ENCODE measurements at places on chromosomes 1 and 21.

GRCh38 chr1:227945891-227946623, 1.7 kb downstream of the WNT9A start:
- no peak for DNase-seq

DNA sequence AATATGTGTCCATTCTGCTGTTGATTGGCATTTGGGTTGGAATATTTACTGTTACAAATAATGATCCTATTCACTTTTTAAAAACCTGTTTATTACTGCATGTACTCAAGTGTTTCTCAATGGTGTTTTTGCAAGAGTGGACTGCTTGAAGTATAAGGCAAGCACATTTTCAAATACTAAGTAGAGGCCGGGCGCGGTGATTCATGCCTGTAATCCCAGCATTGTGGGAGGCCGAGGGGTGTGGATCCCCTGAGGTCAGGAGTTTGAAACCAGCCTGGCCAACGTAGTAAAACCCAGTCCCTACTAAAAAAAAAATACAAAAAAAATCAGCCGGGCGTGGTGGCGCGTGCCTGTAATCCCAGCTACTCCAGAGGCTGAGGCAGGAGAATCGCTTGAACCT, 276.9 kb upstream of the ADGRL4 start:
- DNase-seq = no peak

DNA sequence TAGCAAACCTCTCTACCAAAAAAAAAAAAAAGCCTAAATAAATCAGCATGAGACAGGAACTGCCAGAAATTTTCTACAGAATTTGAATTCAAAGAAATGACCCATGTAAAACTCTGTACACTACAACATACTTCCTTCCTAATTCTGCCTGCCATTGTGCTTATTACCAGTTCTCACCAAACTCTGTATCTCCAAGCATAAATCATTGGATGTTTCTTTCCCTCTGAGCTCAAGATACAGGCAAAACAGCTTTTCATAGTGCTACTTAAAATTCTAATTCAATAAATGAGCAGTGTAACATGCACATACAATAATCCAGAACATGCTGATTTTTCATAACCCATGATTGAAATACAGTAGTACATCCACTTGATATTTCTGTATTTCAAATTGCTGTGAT, 87.0 kb downstream of the EIF4G3 start:
- no peak for DNase-seq

GRCh38 chr1:151144474-151145303, 1.7 kb downstream of the SEMA6C start:
- no peak for DNase-seq

DNA sequence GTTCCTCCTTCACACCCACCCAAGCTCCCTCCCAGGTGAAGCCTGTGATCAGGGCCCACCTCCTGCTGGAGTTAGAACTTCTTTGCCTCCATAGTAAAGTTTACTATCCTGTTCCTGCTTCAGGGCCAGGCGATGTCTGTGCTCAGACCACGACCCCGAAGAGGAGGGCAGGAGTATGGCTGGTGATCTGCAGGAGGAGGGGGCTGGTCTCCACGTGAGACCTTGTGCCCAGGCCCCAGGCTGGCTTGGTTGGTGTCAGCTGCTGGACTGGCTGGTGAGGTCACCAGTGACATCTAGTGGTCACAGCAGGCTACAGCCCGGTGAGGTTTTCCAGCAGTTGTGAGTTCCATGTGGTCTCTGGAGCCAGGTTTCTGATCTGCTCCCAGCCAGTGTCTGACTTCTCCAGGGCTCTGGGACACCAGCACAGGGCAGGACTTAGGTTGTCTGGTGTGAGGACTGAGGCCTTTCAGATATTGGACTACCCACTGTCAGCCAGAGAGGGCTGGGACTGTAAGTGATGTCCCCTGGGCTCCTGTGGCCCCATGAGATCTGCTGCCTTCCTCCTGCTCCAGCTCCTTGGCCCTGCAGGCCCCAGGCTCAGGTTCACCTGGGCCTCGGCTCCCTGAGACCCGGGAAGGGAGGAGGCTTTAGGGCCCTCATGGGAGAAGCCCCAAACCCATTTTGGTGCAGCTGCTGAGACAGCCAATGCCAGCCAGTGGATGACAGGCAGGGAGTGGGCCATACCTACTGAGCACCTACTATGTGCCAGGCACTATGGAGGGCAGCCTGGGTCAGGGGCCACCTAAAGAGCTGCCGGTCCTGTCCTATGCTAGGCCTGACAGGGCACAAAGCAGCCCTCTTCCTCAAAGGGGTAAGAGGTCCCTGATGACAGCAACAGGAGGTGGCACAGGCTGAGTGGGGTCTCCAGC, 6.0 kb upstream of the UBL4B start:
- DNase-seq = peak; percentile 46

DNA sequence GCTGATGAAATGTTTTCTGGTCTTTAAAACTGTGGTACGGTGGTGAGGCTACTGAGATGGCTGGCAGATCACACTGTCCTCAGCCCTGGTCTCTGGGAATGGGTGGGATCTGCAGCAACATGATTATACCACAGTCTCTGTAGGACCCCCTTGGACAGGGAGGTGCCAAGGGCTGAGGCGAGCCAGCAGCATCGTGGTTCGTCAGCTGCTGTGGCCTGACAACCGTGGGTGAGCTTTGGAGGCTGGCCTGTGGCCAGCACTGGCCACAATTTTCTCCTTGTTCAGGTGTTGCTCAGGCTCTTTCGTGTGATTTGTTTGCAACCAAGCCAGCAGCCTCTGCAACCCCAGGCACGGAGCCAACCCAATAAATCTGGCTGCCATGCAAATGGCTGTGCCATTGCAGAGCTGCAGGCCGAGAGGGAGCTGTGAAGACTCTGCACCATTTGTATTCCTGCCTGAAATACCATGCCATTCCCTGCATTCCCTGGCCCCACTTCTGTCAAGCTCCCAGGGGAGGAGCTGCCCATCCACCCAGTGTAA, 70.9 kb downstream of the PCP4 start:
- no peak for DNase-seq

GRCh38 chr1:59225594-59226316, 71.1 kb upstream of the FGGY start:
- no peak for DNase-seq

- no peak for DNase-seq
These were observed 85.8 kb upstream of the KCNJ15 start for GRCh38 chr21:38170704-38171682.

- no peak for DNase-seq
These were observed 48.3 kb downstream of the CD46 start for GRCh38 chr1:207799989-207800648.

- no peak for DNase-seq
These were observed 61.7 kb upstream of the DNAJC6 start for GRCh38 chr1:65247419-65248359.

GRCh38 chr1:44289530-44289929, 65.5 kb downstream of the ERI3 start:
- no peak for DNase-seq

DNA sequence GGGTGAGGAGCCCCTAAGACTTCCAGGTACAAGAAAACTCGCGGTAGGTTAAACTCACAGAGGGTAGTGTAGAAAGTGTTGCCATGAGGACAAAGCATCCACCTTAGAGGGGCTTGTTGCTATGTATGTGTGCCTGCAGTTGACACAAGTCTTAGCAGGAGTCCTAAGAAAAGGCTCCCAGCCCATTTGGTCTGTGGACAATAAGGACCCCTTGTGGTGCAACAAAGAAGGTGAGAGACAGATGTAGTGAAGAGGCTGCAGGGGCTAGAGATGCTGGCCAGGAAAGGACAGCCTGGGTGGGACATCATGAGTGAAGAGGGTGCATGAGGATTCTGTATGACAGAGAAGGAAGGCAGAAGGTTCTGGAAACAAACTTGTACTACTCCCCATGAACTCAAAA, 36.3 kb upstream of the IL10 start:
- DNase-seq = no peak

- no peak for DNase-seq
These were observed 21.0 kb upstream of the TDRD10 start for GRCh38 chr1:154481053-154481452.

GRCh38 chr1:226223786-226224244, 351 bp downstream of the MIXL1 start:
- no peak for DNase-seq

- no peak for DNase-seq
These were observed 4.2 kb downstream of the RERE start for GRCh38 chr1:8813016-8813763.

DNA sequence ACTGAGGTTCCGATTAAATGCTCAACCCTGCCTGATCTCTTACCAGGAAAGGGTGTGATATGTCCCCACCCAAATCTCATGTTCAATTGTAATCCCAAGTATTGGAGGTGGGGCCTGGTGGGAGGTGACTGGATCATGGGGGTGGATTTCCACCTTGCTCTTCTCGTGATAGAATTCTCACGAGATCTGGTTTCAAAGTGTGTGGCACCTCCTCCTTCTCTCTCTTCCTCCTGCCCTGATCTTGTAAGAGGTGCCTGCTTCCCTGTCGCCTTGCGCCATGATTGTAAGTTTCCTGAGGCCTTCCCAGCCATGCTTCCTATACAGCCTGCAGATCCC, 34.9 kb downstream of the RSPH1 start:
- no peak for DNase-seq

- DNase-seq = no peak
These were observed 36.6 kb upstream of the NID1 start for GRCh38 chr1:236101233-236102200.

- DNase-seq = no peak
These were observed 104.5 kb downstream of the KCNJ6 start for GRCh38 chr21:37811711-37812110.

- DNase-seq = no peak
These were observed 16.5 kb downstream of the PTCH2 start for GRCh38 chr1:44826375-44827196.

DNA sequence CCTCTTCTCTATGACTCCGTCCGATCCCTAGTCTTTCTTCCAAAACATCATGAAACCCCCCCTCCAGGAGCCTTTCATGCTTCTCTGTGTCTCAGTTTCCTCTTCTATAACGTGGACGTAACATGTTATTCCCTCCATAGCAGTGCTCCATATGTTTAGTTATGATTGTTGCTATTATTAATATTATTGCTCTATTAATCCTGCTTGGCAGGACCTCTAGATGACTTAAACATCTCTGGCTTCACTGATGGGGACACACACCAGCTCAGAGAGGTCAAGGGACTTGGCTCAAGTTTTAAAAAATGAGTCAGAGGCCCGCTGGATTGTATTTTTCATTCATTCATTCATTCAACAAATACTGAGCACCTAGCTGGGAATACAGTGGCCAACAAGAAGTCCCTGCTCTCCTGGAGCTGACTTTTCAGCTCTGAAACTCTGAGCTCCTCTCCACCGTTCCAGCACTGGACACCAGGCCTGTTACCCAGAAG, 404 bp upstream of the CPLANE2 start:
- DNase-seq = no peak

DNA sequence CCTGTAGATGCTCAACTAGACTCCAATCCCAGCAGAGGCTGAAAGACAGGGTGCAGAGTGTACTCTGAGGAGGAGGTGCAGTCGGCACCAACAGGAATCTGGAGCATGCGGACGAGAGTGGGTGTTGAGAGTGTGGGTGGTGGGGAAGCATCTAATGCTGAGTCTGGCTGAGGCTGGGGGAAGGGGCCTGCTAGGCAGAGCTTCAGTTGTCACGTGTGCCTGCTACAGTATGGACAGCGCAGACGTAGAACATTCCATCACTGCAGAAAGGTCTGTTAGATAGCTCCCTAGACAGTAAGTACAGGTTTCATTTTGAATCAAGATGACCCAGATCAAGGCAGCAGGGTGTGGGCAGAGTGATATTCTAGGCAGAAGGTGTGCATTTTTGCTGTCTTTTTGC, 23.1 kb downstream of the SNAP47 start:
- no peak for DNase-seq

- no peak for DNase-seq
These were observed 208.7 kb downstream of the FGGY start for GRCh38 chr1:59505596-59506028.

- DNase-seq = peak; percentile 18
These were observed 28.3 kb downstream of the VANGL2 start for GRCh38 chr1:160428655-160429054.

DNA sequence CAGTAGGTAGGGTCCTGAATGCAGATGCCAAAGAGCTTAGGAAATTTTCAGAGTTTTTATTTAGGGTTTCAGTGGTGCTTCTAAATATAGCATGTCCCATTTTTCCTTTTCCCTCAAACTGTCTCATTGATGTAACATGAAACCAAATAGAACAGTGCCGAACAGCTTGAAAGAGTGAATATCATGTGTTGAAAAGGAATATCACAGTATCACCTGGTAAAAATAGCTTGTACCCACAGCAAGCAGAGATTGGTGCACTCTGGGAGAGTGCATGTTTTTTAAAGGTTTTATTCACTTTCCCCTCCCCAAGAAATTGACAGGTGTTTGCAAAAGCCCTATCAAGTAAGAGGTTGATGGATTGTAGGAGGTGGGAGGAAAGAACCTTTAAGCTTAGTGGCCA, 41.9 kb upstream of the ELAVL4 start:
- DNase-seq = no peak

DNA sequence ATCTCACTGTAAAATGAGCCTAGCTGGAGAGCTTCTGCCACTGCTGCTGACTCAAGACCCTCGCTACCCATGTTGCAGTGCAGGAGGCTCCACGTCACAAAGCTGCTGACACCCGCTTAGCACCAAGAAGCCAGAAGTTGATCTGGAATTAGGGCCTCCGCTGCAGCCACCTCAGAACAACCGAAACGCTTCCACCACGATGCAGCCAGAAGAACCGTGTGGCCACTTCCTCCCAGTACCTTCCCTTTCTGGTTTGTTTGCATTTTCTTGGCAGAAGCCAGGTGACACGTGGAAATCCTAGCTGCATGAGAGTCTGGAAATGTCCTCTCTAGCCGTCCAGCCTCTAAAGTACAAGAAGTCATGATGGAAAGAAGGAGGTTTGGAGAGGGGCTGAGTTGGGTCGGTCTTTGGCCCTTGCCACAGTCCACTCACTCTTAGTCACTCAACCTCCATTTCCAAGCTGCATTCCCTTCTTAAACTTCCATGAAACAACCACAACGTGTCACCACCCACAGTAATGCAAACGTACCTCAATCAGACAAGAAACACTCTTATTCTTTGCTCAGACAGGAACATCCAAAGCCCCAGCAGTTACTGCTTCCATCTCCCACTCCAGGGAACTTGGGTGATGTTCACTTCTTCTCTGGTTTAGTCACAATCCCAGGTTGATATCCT, 10.0 kb upstream of the CDA start:
- no peak for DNase-seq

DNA sequence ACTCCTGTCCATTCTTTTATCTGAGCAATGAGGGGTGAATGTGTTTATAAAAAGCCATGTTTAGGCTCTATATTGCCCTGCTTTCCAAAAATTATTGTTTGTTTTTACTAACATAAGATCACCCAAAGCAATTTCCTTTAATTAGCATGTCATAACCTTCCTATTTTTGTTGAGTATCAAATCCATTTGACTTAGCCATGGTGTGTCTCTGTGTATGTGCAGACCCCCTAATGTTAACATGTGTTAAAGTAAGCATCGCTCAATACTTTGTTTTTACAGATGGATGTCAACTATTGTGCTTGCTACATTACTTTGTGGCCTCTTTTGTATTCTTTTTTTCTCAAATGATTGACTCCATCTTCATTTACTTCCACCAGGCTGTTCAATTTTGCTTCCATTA, 585.4 kb downstream of the USP25 start:
- DNase-seq = no peak

DNA sequence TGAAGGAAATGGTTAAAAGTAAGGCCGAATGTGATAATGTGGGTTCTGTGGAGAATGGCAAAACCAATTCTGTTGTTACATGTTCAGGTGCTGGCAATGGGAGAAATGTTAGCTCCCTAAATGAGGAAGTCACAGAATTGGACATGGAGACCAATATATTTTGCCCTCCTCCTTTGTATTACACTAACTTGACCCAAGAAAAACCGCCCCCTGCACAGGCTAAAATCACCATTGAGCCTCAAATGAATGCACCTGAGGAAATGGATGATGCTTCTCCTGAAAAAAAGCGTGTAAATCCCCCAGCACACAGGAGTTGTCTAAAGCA, 932 bp downstream of the MAP10 start:
- DNase-seq = no peak

All from activated CD4-positive, alpha-beta T cell treated with anti-CD3 and anti-CD28 coated beads, Interleukin-2, amount 50 U/mL, for 4 hours (primary cell).